LNCaP clone FGC (cell line): ENCODE measurements at places on chromosomes 7 and 10.
A peak's percentile ranks its signal among the peaks of the same experiment; 100 is the strongest.

- DNase-seq = no peak
These were observed 39.7 kb upstream of the CARD11 start for GRCh38 chr7:3083350-3083749.

GRCh38 chr7:50310956-50311355 lies 6.4 kb downstream of the IKZF1 start:
- no peak for DNase-seq

DNA sequence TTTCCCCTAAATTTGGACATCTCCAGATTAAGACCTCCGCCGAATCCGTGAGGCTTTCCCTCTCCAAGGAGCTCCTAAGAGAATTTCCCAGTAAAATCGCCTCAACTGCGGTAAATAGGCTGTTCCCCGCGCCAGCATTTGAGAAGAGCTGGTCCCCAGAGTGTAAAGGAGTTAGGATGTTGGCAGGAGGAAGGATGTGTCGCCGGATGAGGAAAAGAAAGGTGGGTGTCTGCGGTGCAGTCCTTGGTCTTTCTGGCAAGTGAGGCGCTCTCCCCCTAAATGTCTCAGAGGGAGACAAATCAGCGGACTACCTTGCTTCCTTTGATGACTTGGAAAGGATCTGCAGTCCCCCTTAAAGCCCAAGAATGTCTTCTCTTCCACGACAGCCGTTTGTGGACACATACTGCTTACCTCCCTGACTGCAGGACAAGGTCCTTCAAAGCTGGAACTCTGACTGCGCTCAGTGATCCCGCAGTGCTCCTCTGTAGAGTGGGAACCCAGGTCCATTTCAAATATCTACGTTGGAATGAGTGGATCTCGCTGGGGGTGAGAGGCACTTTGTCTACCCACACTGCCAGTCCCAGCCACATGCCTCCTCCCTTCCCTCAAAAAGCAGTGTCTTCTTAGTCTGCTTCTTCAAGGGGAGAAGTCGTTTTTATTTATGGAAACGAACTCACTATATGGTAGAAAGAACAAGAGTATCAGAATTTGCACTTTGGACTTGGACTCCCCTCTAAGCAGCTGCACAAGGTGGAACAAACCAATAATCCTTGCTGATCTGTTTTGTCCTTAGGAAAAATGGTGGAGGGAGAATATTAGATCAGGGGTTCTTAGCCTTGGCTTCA lies 1.1 kb upstream of the DLG5 start:
- DNase-seq = no peak

DNA sequence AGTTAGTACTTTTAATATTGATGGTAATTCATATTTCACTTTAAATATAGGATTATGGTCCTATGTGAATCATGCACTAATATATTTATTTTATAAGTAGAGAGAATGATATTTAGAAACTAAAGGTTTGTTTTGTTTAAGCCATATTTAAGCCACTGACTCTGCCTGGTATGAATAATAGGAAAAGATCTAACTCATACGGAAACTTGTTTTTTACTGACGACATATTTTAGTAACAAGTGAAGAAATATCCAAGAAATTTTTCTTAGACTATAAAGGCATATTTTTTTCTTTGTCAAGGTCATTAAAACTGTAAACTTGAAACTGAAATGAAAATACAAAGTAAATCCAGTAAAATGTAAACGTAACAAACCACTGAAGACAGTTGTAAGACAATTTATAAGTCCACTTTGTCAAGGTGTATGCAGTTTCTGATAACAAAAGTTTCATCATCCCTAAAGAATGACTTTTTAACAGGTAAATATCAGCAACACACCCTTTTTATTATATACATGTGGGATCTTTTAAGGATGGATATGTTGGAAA lies 147.1 kb downstream of the PHF14 start:
- no peak for DNase-seq

DNA sequence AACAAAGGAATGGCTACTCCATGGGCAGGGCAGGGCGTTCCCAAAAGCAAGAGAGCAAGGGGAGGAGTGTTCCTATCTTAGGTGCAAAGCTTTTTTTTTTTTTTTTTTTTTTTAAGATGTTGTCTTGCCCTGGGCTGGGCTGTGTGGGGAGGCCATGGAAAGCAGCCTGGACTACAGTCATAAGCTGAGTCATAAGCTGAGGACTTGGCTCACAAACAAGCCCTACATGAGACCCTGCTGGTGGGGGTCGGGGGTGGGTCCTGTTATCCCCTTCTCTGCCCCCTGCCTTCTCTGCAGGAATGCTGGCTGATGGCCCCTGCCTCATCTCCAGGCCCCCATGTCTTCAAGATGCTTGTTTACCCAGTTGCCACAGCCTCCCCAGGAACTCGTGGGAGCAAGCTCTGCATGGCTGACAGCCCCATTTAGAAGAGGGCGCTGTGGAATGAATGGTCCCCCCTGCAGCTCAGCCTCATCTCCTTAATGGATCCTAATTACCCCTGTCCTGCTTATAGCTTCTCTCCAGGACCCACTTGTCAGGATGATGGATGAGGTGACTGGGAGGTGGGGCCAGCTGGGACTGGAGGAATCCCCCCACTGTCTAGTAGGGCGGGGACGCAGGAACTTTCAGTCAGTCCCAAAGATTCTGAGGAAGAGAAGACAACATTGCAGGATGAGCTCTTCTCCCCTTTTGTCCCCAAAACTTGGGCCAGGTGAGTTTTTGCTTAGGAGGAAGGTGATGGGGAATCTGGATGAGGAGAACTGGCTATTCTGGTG lies 340.8 kb upstream of the PODXL start:
- no peak for DNase-seq

DNA sequence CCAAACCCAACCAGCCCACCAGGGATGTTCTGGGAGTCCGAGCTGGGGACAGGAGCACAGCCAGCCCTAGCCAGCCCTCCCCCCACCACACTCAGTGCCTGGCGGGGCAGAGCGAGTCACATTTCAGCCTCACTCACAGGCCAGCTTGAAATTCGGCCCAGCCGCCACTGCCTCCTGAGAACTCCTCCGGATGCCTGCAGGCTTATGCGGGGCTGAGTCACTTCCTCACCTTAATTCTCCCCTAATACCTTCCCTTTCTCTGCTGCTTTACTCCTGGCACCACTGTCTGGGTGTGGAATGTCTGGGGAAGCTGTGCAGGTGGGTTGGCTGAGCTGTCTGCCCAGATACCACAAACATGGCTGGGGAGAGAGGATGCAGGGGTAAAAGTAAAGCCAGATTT lies 22.6 kb upstream of the DLG5 start:
- no peak for DNase-seq

GRCh38 chr10:119526149-119526548 lies 16.4 kb downstream of the RGS10 start:
- no peak for DNase-seq

DNA sequence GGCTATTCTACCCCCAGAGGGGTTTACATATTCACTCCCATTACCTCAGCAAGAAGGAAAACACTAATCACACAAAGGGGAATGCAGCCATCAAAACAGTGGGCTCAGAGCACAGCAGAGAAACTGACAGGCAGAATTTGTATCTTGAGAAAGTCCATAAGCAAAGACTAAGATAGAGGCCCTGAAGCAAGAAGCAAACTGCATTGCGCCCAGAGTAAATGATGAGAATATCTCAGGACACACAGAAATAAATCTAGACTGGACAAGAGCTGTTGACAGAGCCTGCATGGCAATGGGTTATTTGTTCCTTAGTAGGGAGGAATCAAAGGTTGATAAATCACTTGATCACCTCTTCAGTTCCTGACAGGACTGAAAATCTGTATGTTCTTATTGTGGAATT lies 440.7 kb upstream of the CELF2 start:
- no peak for DNase-seq

DNA sequence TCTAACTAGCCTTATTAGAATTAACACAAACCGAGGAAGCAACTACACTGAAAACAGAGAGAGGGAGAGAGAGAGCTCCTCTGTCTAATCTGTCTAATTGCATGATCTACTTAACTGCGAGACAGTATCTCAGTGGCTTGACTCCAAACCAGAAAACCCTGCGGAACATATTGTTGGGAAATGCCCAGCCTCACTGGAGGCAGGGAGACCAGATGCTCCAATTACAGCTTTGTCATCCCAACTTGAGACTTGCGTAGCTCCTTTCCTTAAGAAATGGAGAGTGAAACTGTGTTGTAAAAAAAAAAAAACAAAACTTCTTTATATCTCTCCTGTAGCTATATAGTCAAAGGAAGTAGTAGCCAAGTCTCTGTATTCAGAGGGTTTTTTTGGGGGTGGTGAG lies 52.0 kb upstream of the ZNRF2 start:
- no peak for DNase-seq

GRCh38 chr10:113261611-113262091 lies 291.2 kb upstream of the HABP2 start:
- DNase-seq = no peak

DNA sequence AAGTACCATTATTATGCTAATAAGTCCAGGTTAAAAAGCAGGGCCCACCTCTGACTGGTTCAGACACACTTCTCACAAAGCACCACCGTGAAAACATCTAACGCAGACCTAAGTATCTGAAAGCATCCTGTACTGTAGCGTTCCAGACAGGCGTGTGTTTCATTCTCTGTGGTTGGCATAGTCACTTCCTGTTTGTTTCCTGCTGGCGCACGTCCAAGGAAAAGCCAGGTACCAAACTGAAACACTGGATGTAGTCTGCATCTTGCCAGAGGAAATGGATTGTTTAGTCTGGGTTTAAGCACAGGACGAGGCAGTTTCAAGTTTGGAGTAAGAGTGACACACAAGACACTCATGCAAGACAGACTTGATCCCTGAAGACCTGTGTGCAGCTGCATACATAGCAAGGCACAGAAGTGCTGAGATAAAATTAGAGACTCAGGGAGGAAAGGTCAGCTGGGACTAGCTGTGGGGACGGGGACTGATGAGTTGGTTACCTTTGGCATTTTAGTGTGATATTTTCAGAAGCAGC lies 23.3 kb downstream of the BPGM start:
- DNase-seq = peak; percentile 54

- no peak for DNase-seq
These were observed 10.7 kb downstream of the HIP1 start for GRCh38 chr7:75727881-75728593.

GRCh38 chr7:87564296-87564963 lies 36.3 kb downstream of the ABCB1 start:
- DNase-seq = peak; percentile 10

- DNase-seq = no peak
These were observed 166.6 kb downstream of the INHBA start for GRCh38 chr7:41536122-41536872.

DNA sequence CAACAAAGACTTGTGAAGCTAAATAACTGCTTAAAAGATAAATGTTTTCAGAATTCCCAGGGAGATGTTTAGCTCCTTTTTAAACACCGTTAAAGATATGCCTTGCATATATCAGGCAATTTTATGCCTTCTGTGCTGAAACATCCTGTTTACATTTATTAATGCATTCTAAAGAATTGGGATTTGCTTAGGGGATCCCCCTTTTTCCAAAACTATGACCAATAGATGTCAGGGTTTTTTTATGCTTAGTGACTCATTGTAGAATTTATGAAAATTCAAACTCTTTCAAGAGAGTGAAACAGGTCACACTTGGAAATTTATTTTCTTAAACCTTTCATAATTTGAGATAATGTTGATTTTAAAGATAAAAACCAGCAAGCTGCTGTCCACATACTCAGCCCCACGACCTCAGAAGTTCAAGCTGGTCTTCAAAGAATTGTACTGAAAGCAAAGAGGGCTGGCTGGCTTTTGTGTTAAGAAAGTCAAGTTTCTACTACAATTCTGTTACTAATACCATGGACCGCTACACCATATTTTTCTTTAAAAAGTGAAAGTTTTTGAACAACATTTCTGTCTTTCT lies 411.8 kb downstream of the ETV1 start:
- no peak for DNase-seq

GRCh38 chr7:113996405-113996804 lies 77.6 kb upstream of the PPP1R3A start:
- DNase-seq = no peak

GRCh38 chr10:125475815-125476214 lies 207.1 kb downstream of the TEX36 start:
- DNase-seq = no peak

DNA sequence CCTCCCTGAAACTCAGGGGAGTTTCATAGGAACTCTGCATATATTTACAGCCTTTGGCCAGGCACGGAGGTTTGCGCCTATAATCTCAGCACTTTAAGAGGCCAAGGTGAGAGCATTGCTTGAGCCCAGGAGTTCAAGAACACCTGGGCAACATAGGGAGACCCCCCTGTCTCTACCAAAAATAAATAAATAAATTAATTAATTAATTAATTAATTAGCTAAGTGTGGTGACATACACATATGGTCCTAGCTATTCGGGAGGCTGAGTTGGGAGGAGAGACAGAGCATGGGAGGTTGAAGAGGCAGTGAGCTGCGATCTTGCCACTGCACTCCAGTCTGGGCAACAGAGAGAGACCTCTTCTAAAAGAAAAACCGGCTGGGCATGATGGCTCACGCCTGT lies 9.4 kb upstream of the LEP start:
- DNase-seq = no peak

DNA sequence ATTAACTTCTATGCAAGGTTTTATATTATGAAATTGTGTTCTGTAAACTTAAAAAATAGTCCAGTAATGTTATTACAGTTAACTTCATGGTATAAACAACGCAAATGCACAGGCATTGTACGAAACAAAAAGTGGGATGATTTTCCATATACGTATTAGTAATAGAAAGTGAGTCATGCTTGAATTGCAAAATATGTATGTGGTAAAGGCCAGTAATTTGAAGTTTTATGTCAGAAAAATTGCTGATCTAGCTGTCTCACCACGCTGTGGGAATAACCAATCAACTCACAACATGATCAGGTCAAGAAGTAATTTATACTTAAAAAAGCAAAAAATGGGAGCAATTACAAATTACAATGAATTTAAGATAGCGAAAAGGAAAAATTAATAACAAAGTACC lies 37.0 kb upstream of the GLI3 start:
- DNase-seq = no peak

DNA sequence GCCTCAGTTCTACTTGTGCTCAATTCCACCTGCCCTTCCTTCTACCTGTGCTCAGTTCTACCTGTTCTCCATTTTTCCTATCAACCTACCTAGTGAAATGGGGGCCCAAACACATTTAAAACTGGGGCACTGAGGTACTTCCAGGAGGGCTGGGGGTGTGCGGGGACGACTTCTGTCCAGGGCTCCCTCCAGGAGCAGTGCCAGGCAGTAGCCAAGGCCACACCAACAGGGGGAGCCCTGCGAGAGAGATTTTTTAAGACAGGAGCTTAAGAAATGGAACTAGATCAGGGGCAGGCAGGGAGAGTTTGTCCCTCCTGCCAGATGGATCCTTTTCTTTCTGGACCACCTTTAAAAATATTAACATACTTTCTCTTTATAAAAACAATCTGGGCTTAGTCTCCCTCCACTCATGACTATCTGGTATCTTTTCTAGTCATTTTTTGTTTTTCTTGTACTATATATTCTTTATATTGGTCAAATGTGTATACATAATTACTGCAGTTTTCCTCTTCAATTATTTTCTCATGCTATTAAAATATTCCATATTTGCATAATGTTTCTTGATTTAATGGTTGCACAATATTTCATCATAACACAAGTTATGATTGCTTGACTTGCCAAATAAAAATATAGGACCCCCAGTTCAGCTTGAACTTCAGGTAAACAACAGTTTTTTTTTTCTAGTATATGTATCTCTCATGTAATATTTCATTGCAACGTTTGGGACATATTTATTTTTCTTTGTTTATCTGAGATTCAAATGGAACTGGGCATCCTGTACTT lies 47.3 kb upstream of the INSYN2A start:
- DNase-seq = peak; percentile 7

- no peak for DNase-seq
These were observed 85.5 kb upstream of the CACUL1 start for GRCh38 chr10:118840071-118840775.

GRCh38 chr10:122112625-122113160 lies 123.7 kb downstream of the TACC2 start:
- peak; percentile 77 for DNase-seq
